ENCODE measurements at places on chromosomes 2 and 18.

DNA sequence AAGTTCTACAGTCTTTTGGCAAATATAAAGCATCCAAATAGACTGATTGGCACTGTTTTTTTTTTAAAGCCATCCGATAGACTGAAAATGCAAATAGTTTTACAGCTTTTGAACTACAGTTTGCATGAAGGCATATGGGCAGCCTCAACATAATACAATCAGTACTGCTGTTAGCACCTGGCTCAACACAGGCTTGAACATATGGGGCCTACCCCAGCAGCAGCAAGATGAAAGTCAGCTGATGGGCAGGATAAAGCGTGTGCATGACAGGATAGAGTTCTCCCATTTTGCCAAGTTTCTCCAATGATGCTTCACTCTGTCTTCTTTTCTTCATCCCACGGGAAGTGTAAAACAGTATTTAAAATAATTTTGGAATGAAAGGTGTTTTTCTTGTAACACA, 1.3 kb upstream of the AKAIN1 start:
- DNase-seq = no peak

DNA sequence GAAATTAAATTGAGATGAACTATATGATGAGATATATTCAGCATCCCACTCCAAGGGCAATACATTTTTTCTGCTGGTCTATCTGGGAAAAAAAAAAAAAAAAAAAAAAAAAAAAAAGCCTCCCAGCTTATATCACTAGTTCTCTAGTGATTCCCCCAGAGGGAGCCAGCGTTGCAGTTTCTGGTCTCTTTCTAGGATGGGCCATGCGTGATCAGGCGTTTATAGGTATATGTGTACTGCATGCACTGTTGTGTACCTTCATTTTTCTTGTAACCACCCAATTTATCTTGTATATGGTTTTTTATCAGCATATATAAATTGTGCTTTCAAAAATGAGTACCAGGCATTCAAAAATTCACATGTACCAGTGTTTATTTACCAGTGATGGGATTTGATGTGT, 35.1 kb downstream of the DCDC2C start:
- no peak for DNase-seq

DNA sequence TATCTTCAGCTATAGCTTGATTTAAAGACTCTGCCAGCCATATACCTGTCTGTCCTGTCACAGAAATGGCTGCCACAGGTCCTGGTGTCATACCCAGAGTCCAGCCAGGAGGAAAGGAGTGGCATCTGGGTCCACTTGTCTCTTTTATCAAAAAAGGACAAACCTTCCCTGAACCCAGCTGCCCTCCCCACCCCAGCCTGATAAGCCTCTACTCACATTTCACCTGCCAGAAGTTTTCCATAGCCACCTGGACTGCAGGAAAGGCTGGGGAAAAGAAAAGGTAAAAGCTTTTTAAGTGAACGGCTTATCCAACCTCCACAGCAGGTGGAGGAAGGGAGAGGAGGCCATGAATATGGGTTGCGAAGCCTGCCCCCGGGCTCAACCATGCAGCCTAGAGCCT, 32.8 kb downstream of the TMEM163 start:
- no peak for DNase-seq

DNA sequence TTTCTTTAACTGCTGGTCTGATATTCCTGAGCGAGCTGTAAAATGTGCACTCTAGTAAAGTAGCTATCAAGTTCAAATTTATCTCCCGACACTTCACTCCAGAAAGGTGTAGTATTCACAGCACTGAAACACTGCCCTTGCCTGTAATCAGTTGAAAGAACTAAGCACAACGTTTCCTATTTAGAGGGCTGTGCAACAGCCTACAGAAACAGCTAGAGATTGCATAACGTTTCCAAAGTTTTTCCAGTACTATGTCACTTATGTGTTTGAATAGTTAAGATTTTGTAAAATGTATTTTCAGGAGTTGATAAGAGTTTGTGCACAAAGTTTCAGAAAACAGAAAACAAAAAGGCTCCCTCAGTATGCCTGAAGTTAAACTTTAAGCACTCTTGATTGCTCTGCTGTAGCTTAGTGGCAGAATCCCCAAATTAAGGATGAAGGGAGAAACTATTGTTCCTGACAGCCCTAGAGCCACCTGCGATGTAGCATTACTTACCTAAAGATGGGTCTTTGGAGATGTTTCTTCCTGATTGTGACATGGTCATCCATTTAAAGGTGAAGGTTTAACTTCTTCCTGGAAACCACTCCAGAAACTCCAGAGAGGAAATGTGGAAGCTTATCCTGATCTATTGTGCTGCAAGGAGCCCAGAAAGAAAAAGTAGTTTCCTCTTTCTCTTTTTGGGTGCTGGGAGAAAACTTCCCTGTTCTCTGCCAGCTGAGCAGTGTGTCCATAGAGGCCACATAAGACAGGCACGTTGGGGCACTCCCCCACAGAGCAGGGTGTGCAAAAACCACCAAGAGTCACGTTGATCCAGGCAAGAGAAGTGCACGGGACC, 536 bp downstream of the PDE1A start:
- DNase-seq = no peak

DNA sequence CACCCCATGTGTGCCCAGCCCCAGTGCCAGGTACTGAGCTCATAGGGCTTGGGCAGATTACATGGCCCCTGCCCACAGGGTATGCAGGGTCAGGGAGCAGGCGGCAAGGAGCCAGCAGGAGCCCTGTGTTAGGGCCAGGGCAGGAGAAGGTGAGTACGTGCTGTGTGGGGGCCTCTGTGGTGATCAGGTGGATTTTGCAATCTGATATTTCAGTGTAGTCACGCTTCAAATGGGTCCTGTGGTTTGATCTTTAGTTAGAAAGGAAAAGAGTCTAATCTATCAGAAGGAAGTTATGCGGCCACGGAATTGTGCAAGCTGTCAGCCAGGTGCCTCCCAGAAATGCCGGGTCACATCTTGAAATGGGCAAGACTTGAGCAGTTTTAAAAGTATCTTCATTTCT, 13.9 kb downstream of the UBE2F start:
- DNase-seq = no peak

GRCh38 chr2:74530239-74531187, 780 bp downstream of the HTRA2 start:
- no peak for DNase-seq

DNA sequence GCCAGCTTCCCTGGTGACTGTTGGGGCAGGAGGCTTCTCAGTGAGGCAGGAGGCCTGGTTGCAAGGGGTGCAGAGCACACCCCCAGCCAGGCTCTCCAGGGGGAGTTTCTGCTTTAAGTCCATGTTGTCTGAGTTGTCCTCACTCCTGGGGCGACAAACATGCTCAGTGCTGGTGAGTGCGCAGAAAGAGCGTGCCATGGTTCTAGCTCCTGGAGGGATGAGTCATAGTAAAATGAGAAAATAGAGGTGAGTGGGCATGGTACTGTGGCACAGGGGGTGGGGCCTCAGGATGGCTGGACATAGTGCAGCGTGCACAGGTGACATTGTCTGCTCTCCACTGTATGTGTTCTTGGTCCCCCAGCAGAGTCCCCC, 457.2 kb upstream of the HS6ST1 start:
- DNase-seq = no peak

DNA sequence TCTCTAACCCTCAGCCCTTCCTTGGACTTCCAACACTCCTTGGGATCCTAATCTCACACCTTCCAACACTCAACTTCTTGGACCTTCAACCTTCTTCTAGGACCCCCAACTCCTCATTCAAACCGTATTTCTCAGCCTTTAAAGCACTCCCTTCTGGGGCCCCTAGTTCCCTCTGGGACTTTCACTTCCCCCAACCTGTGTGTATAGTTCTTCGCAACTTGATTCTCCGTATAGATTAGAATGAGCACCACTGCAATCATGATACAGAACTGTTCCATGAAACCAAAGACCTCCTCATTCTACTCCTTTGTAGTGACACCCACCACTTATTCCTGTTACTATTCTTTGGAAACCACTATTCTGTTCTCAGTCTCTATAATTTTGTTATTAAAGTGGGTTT, 62.0 kb upstream of the NFU1 start:
- no peak for DNase-seq

DNA sequence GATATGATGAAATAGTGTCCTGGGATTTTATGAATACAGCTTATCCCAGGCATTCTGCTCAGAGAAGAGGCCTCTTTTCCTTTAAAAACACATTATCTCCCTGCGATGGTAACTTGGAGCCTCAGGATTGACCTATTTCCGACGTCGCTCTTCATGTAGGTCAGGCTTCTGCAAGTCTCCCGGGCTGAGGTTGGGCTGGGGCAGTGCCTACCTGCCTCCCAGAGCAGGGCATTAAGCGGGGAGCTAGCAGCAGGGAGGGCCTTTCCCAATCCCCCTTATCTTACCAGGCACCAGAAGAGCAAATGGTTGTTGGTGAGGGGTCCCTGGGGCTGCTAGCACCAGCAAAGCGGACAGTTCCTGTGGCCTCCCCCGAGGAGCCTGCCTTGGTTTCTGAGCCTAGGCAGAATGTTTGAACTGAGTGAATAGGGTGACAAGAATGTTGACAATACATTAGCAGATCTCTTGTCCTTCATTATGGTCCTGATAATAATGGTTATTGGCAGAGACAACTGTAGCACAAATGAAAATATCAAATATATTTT, 60.2 kb downstream of the TRPM8 start:
- DNase-seq = no peak

DNA sequence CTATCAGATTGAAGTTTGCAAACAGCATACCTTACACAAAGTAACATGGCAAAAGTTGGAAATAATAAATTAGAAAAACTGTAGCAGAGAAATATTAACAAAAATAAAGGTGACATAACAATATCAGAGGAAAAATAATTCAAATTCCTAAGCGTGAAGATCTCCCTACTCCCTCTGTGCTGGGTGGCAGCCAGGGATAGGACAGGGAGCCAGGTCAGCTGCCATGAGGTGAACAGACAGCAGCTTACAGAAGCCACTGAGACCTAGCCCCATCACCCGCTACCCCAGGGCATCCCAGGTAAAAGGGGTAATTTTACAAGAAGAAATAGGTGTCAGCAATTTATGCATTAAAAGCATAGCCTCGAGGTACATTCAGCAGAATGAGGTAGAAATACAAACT, 423.8 kb upstream of the HS6ST1 start:
- no peak for DNase-seq

DNA sequence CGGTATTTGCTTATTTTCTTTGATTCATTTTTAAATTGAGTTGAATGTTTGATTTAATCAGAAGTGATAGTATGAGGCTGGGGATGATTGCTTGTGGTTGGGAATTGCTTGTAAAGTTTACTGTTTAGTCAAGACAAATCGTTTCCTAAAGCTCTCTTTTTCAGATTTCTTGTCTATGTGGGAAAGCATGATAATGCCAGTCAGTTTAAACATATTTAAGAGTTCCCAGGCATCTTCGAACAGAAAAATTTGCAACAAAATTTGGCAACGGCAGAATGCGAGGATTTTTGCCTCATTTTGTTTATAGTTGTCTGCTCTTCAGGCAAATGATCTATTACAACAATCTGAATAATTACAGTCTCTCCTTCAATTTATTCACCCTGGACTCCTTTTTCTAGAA, 22.5 kb downstream of the EPAS1 start:
- DNase-seq = no peak

DNA sequence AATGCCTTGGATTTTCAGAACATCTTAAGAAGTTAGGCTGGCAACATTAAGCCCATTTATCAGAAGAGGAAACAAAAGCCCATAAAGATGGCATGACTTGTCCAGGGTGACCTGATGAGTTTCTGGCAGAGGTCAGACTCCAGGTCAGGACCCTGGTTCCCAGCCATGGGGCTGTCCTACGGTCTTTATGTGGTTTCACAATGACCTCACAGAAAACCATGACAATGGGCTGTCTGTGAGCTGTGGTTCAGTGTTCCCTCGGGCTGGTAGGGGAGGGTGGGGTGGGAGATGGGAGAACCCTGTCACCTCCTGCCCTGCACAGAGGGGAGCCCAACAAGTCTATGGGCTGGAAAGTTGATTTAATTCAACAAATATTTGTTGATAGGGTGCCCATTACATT, 101.8 kb downstream of the LOXHD1 start:
- no peak for DNase-seq

DNA sequence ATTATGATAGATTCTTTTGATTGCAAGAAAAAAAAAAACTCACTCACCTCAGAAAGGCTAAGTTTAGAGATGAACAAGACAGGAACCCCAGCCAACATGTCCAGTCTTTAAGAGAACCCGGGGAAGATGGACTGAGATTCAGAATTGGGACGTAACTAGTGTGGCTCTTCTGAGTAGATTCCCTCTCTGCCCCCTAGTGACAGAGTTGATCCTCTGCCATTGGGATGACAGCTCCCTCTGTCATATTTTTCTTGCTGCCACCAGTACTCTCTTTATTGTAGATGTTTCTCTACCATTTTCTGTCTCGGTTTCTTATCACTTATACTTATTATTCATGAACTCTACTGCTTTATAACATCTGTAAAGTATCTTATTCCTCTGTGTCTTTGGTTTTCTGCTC, 77.7 kb downstream of the GULP1 start:
- no peak for DNase-seq

DNA sequence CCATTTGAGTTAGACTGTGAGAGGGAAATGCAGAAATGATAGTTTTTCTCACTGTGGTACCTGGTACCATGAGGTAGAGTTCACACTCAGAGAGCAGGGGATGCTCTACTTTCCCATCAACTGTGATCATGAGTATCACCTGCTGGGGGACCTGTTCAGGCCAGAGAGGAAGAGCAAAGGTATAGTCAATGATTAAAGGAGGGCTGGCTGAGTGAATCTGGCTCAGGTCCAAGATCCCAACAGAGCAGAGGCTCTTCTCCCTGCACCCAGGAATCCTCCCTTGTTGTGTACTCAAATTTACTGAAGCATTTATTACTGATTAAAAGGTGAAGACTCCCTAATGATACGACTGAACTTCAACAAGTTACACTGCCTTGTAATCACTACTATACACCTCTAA, 104.6 kb upstream of the CHRNA1 start:
- no peak for DNase-seq

DNA sequence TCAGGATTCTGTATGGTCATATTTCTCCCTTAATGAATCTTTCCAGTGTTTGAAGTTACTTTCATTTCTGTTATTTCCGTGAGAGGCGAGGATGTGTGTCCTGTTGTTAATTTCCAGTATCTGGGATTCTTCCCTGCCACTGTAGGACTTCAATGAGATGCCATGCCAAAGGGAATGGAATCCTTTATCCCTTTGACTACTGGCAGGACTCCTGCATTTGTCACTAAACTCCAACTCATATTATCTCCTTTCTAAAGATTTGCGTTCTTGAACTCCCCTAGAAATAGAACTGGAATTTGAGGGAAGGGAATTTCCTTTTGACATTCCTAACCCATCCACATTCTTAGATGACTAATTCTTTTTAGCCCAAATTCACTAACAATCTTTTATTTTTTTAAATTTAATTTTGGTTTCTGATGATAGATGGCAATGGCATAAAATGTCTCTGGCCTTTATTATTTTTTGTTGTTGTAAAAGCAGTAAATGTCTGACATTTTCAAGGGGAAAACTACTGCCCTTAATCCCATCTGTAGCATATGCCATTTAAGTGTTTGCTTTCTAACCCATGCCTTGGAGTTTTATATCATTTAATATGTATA, 87.8 kb upstream of the EML6 start:
- no peak for DNase-seq

DNA sequence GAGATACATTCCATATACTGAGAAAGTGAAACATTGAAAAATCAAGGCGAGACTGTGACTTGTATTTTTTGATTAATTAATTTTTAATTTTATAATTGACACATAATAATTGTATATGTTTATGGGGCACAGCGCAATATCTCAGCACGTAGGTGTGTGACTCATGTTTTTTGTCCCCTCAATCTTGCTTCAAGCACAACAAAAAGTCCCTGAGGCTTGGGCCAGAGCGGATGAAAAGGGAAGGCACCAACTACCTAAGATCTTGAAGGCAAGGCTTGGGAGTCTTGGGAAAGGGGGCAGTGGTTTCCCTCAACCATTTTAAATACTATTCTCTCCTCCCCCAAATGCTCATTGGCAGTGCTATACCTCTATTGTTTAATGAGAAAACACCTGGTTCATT, 9.9 kb downstream of the SGPP2 start:
- no peak for DNase-seq

All from stimulated activated CD8-positive, alpha-beta memory T cell treated with anti-CD3 and anti-CD28 coated beads, Interleukin-7, amount 100 ng/mL, for 24 hours (primary cell).